ENCODE measurements at places on chromosomes 4 and X. TPM values are rescaled to one million over a fixed set of nuclear protein-coding genes. Genes with fewer than 3 reads are reported as not detected.

DNA sequence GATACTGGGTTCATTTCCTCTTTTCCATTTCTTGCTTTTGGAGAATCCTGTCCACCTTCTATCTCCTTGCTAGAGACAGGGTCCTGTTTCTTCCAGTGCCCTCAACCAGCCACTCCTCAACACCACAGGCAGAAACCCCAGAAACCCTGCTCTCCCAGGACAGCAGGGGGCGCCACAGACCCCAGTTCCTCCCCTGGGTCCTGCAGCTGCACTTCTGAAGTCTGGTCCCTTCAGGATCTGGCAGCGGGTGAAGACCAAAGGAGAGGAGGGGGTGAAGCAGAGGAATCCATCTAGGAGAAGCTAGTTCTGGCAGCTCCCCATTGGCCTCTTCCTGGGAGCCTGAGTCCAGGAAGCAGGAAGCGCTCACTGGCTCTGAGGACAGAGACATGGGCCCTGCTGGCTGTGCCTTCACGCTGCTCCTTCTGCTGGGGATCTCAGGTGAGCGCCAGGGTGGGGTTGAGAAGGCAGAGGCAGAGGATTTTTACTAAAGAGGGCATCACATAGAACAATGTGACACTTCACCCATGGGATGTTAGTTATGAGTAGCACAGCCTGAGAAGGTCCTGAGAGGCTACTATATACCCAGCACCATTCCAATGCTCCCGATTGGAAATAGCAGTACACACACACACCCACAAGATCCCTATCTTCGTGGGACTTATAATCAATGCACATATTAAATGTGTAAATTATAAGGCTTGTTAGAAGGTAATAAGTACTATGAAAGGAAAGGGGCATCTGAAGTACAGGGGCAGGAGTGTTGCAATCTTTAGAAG is at the start of gene PRSS48:
Gene PRSS48 (plus strand): TSS at position 375 of the 776 bp plus-strand sequence. CDS start 12 bp downstream, at position 387.
- peak; percentile 51 for DNase-seq

DNA sequence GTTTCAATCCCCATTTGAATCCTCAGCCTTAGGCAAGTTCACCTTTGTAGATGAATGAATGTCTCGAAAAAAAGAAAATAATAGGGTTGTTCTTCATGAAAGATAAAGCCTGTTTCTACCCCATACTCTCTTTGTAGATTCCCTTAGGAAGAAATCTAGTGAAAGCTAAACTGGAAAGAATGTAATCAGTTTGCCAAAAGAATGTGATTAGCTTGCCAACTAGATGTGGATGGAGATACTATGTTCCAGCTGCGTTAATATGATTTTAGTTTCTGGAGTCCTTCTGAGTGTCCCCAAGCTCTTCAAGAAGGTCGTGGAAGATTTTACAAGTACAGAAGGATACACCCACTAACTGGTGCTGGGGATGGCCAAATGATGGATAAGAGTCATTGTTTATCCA is 162.3 kb upstream of the EDNRA start:
- DNase-seq, result peak; percentile 44

CDS1 gene
- under 0.01 TPM for total RNA-seq

PAGE2 gene
- total RNA-seq, result not detected

CLIC2 gene
- 1.3 TPM for total RNA-seq

- DNase-seq, result no peak
Observed at GRCh38 chr4:124540014-124540413, 172.5 kb downstream of the ANKRD50 start.

GRCh38 chrX:69287095-69287494 is 121.8 kb upstream of the PJA1 start:
- DNase-seq, result no peak

UGT2B11 gene
- total RNA-seq, result not detected

- peak; percentile 34 for DNase-seq
Observed at GRCh38 chrX:6021316-6022091, 207.2 kb downstream of the NLGN4X start.

GRCh38 chr4:89719536-89720090 is 117.3 kb downstream of the SNCA start:
- DNase-seq, result no peak

DNA sequence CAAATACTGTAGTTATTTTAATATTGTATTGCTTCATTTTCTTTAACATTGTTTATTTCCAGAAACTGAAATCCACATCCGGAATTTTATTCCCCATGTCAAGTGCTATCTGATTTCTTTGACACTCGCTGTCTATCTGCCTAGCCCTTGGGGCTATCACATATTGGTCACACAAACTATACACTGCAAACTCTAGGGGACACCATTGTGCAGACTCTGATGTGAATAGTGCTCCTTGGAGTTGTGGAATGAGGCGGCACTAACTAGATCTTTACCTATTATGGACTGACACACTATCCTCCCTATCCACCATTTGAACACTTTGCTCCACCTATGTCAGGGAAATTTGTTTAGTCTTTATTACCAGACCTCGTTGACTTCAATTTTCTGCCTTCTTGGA is 534.5 kb downstream of the GLUD2 start:
- no peak for DNase-seq

VSIG4 gene
- not detected for total RNA-seq

Measured in fibroblast of villous mesenchyme (primary cell).